ENCODE measurements at places on chromosomes 4 and X. TPM values are rescaled to one million over a fixed set of nuclear protein-coding genes. Genes with fewer than 3 reads are reported as not detected.

Gene MAGED4B
- total RNA-seq = 1.3 TPM

DNA sequence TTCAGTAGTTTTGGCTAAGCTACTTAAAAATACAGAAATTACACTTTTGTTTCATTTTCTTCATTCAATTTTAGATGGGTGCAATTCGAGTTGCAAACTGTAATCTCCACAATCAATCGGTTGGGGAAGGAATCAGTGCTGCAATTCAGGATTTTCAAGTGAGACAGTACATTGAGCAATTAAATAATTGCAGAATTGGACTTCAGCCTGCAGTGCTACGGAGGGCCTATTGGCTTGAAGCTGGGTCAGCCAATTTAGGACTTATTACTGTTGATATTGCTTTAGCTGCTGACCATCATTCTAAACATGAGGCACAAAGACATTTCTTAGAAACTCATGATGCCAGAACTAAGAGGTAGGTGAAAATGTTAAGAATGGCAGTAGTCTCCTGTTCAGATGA, 77.7 kb downstream of the BLTP1 start:
- H3K27me3 ChIP-seq = no peaks in the 10 kb centered on the region
- H3K4me1 ChIP-seq = no peaks in the 10 kb centered on the region
- no peak overlapping the region for H3K4me3 ChIP-seq

DNA sequence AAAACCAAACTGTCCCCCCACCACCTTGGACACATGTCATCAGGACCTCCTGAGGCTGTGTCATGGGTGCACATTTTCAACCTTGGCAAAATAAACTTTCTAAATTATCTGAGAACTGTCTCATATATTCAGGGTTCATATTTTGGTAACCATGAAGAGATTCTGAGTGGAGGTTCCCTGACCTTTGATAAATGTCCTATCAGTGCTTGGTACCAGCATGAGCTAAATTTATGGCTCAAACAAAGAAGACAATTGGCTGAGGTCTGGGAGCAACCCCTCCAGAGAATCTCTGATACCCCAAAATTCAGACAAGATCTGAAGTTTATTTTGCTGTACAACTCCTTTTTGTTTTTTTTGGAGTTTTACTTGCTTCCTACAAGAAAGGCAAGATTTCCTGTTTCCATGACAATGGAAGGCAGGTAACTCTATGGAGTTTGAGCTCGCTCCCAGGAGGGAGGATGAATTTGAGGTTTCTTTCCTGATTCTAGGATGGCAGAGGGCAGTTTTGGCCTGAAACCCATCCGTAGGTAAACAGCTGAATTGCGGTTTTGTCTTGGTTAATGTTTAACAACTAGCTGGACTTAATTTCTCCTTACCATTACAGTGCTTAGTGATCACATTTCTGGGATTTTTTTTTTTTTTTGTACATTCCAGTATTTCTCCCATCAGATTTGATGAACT, 14.5 kb downstream of the UGT2B15 start:
- no peak overlapping the region for H3K4me3 ChIP-seq
- no peak for DNase-seq
- H3K4me1 ChIP-seq = no peaks in the 10 kb centered on the region
- H3K36me3 ChIP-seq = no peaks in the 10 kb centered on the region
- no peak overlapping the region for H3K27ac ChIP-seq

Gene HSFX1
- 0.30 TPM for total RNA-seq

All from CD4-positive, alpha-beta T cell (primary cell).